ENCODE measurements at places on chromosomes 16 and 17.

- no peak overlapping the region for H3K27ac ChIP-seq
- no peaks in the 10 kb centered on the region for H3K36me3 ChIP-seq
- no peak for DNase-seq
- H3K4me3 ChIP-seq: no peak overlapping the region
Observed at GRCh38 chr16:64308721-64309120, 813.1 kb downstream of the CDH11 start.

DNA sequence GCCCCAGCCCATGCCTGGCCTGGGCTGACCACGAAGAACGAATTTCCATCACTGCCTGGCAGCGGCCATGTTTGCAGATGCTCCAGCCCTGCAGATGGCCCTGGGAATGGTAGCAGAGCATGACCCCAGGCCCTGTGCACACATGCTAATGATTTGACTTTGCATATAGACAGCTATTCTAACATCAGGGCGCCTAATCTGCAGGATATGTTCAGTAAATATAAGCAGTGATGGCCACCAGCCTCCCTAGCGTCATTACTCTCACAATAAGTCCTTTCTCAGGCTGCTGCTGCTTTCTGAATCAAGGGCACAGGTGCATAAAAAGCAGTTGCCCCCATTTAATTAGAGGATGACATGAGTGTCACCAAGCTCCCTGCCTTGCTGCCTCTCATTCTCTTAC, 24.2 kb downstream of the DNAH9 start:
- no peak for DNase-seq
- H3K36me3 ChIP-seq: no peaks in the 10 kb centered on the region
- H3K4me1 ChIP-seq: no peaks in the 10 kb centered on the region
- H3K4me3 ChIP-seq: no peak overlapping the region
- no peaks in the 10 kb centered on the region for H3K27me3 ChIP-seq
- no peak overlapping the region for H3K27ac ChIP-seq

DNA sequence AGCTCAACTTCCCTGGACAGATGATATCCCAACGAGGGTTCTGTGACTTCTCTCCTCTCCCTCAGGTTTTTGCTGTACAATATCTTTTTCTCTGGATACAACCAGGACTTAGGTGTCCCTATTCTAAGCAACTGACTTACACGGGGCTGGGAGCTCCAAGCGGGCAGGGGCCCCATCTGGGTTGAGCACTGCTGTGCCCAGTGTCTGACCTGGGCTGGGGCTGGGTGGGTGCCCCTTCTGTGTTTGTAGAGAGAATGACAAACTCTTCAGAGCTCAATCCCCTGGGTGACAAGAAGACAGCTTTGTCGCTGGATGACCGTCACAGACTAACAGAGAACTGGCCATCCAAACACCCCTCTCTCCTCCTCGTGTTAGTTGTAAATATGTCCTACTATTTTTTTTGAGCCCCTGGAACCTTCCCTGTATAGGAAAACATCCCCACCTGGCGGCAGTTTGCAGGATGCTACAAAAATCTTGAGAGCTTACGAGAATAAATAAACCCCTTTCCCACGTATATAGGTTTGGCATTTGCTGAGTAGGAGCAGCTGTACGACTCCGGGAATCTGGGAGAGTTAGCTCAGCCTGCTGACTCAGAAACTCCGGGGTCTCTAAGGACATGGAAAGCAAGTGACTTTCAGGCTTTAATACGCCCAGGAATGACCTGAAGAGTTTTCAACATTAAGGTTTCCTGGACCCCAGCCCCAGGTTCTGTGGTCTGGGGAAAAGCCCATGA, 23.7 kb upstream of the RCVRN start:
- no peaks in the 10 kb centered on the region for H3K27me3 ChIP-seq
- H3K4me1 ChIP-seq: no peaks in the 10 kb centered on the region
- H3K27ac ChIP-seq: no peak overlapping the region
- no peaks in the 10 kb centered on the region for H3K36me3 ChIP-seq
- H3K4me3 ChIP-seq: no peak overlapping the region

DNA sequence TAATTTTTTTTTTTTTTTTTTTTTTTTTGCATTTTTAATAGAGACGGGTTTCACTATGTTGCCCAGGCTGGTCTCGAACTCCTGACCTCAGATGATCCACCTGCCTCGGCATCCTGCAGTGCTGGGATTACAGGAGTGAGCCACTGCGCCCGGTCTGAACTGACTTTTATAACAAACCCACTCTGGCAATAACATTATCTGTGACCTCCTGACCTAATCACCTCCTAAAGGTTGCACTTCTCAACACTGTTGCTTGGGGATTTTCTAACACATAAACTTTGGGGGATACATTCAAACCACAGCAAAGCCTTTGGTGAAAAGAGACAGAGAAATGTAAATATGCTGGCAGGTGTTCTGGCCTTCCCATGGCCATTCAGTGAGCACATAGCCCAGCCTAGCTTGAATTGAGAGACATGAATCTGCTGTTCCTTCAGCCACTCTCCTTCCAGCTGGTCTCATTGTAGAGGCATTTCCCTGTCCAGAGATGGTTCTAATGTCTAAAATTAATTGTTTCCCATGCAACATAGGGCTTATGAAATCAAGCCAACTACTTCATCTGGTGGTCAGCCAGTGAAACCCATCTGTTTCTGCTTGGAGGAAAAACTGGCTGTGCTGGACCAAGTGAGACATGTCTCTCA, 28.3 kb downstream of the LYRM1 start:
- H3K4me1 ChIP-seq: no peaks in the 10 kb centered on the region
- H3K36me3 ChIP-seq: peaks cover 9% of the 10 kb centered on the region
- no peak for DNase-seq
- H3K27ac ChIP-seq: no peak overlapping the region
- no peak overlapping the region for H3K4me3 ChIP-seq
- no peaks in the 10 kb centered on the region for H3K27me3 ChIP-seq

DNA sequence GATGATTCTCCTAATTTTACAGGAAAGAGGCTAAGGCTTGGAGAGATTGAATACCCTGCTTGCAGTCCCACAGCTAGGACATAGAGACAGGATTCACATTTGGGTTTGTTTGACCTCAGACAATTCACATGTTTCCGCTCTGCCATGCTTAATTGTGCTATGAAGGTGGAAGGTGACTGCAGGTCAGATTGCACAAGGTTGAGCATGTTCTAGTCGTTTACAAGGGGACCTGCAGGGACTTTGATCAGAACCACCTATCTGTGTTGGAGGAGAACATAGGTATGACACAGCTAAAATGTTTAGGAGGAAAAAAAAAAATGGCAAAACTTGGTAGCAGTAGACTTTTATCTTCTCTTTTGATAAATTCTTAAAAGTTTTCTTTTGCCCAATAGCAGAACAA, 4.9 kb upstream of the ANKFN1 start:
- DNase-seq: no peak
- H3K36me3 ChIP-seq: no peaks in the 10 kb centered on the region
- no peak overlapping the region for H3K4me3 ChIP-seq
- no peak overlapping the region for H3K27ac ChIP-seq
- no peaks in the 10 kb centered on the region for H3K4me1 ChIP-seq

- no peak for DNase-seq
- H3K4me1 ChIP-seq: peaks cover 13% of the 10 kb centered on the region
- H3K27me3 ChIP-seq: no peaks in the 10 kb centered on the region
- H3K27ac ChIP-seq: no peak overlapping the region
Observed at GRCh38 chr17:27849474-27850185, 43.5 kb downstream of the LYRM9 start.

DNA sequence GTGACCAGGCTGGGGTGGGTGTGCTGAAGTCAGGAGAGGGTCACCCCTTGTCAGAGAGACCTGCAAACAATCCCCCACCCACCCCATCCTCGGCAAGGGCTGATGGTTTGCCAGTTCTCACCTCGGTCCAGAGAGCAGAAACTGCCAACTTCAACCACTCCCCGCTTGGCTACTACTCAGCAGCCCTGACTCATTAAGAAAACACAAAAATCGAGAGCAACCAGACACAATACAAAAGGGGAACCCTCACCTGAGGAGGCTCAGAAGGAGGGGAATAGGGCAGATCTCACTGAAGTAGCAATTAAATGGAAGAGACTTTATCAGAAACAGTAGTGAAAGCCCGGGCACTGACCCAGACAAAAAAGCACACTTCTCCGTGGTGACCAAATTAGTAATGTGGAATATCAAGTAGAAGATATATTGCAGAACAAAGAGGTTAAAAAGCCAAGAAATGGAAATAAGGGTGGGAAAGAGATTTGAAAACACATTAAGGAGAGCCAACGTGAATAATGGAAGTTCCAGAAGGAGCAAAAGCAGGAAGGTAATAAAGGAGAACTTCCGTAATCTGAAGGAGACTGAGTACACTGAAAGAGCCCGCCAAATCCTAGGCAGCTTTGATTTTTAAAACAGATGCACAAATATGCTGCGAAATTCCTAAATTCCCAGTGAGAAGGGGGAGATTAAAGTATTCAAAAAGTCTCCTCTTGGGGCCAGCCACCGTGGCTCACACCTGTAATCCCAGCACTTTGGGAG, 23.6 kb downstream of the CENPV start:
- no peak for DNase-seq
- no peaks in the 10 kb centered on the region for H3K4me1 ChIP-seq
- H3K27ac ChIP-seq: no peak overlapping the region
- H3K4me3 ChIP-seq: no peak overlapping the region

DNA sequence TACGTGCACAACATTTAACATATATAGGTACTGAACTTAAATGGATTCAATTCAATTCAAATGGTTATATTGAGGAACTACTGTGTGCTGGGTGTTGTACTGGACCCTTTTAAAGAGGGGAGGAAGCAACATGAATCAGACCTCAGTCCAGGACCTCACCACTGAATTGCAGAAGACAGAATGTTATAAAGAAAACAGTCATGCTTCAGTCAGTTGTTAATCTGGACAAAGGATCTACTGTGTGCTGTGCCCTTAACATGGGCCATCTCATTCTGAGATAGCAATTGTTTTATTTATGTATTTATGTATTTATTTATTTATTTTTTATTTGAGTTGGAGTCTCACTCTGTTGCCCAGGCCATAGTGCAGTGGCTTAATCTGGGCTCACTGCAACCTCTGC, 240.1 kb downstream of the HAPSTR1 start:
- no peak for DNase-seq
- no peaks in the 10 kb centered on the region for H3K36me3 ChIP-seq
- H3K27me3 ChIP-seq: no peaks in the 10 kb centered on the region
- H3K4me1 ChIP-seq: no peaks in the 10 kb centered on the region
- H3K27ac ChIP-seq: no peak overlapping the region

GRCh38 chr16:56960681-56961281, 969 bp upstream of the CETP start:
- H3K4me3 ChIP-seq: no peak overlapping the region
- no peak for DNase-seq

- DNase-seq: no peak
- H3K36me3 ChIP-seq: no peaks in the 10 kb centered on the region
- no peaks in the 10 kb centered on the region for H3K27me3 ChIP-seq
- H3K27ac ChIP-seq: no peak overlapping the region
- no peaks in the 10 kb centered on the region for H3K4me1 ChIP-seq
Observed at GRCh38 chr16:35306915-35307314, 1847.5 kb downstream of the TP53TG3F start.

DNA sequence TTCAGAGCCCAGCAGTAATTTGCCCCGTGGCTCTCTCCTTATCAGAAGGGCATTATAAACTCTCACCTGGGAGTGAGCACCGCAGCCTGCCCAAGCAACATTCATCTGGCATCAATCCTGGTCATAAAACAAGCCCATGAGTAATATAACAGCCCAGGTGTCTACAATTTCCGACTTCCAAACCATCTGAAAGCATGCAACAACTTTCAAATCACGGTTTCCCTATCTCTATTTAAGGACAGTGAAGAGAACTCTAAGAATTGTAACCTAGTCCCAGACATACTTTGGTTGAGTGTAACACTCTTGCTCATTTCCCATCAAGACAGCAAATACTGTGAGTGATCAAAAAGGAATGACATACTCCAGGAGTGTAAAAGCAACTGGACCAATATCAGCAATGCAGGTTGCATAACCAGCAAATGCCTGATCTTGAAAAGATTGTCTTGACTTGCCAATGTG, 487.4 kb upstream of the SOX9 start:
- no peak overlapping the region for H3K4me3 ChIP-seq
- no peaks in the 10 kb centered on the region for H3K36me3 ChIP-seq
- no peaks in the 10 kb centered on the region for H3K4me1 ChIP-seq
- no peaks in the 10 kb centered on the region for H3K27me3 ChIP-seq
- DNase-seq: no peak

DNA sequence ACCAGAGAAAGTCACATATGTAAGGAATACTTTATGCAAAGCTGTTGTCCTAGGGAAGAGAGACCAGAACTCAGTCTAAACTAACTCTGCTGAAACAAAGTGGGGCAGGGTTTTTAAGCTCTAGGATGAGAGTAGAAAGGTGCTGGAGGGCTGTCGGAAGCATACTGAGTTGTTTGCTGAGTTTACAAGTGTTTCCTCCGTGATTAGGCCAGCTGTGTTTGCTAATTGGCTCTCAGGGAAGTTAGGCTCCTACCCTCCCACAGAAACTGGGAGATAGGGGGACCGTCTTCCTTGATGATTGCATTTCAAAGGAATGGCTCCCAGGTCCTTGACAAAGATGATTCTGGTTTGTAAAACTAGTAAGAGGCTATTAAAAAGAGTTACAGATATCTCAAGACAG, 24.4 kb upstream of the CRYM start:
- H3K27ac ChIP-seq: no peak overlapping the region
- no peaks in the 10 kb centered on the region for H3K27me3 ChIP-seq
- H3K36me3 ChIP-seq: no peaks in the 10 kb centered on the region
- no peak for DNase-seq
- peaks cover 18% of the 10 kb centered on the region for H3K4me1 ChIP-seq

DNA sequence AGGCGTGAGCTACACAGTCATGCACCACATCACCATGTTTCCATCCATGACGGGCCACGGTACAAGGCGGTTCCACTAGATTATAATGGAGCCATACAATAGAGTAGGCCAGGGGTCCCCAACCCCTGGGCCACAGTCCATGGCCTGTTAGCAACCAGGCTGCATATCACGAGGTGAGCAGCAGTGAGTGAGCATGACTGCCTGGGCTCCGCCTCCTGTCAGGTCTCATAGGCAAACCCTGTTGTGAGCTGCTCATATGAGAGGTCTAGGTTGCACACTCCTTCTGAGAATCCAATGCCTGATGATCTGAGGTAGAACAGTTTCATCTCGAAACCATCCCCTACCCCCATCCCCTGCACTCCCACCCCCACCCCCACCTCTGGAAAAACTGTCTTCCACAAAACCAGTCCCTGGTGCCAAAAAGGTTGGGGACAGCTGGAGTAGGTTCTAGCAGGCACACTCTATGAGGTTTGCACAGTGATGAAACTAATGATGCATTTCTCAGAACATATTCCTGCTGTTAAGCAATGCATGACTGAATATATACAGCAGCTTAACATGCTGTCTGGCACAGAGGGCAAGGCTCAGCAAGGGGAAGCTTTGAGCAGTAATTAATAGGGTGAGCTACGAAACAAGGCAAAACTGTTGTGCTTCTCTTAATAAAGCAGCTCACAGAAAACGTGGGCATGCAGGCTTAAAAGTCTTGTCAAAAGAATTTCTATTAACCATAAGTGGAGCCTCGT, 108.0 kb downstream of the VPS53 start:
- no peak overlapping the region for H3K4me3 ChIP-seq
- H3K27me3 ChIP-seq: no peaks in the 10 kb centered on the region
- H3K36me3 ChIP-seq: no peaks in the 10 kb centered on the region
- no peaks in the 10 kb centered on the region for H3K4me1 ChIP-seq
- H3K27ac ChIP-seq: no peak overlapping the region
